Iris pigment epithelial cell (primary cell): ENCODE measurements at places on chromosomes 13 and 19.

- no peak for DNase-seq
Measured at GRCh38 chr19:4059891-4060620, 6.6 kb downstream of the ZBTB7A start.

DNA sequence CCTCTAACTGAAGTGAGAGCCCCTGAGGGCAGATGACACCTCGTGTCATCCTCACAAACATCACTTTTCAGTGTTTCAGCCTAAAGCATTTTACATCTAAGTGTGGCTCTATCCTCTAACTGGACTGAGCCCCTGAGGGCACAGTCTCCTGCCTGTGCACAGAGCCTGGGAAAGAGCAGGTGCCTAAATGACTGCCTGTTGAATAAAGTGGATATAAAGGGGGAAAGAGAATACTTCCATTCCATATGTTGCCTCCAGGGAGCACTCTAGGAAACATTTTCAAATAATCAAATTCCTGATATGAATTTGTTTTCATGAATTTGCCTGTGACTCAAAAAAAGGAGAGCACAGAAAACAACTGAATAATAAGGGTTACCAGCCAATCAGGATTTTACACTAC, 32.2 kb downstream of the CNMD start:
- peak; percentile 8 for DNase-seq

DNA sequence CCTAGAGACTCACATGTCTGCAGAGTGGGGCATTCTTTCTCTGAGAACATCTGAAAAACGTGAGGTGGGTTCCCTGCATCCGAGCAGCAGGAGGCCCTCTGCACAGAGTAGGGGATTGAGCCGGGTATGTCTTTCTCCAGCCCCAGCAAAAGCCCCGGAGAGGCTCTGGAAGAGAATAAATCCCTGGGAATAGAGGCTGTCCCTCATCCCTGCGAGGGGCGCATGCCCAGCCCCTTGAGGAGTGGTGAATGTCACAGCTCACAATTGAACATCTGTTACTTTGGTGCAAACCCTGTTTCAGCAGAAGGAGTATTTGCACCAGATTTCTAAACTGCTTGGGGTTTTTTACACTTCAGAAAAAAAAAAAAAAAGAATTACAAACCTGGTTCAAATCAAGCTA, 164.6 kb downstream of the FGF14 start:
- no peak for DNase-seq

GRCh38 chr13:76231522-76232167, 595.5 kb downstream of the LMO7 start:
- DNase-seq, result no peak

DNA sequence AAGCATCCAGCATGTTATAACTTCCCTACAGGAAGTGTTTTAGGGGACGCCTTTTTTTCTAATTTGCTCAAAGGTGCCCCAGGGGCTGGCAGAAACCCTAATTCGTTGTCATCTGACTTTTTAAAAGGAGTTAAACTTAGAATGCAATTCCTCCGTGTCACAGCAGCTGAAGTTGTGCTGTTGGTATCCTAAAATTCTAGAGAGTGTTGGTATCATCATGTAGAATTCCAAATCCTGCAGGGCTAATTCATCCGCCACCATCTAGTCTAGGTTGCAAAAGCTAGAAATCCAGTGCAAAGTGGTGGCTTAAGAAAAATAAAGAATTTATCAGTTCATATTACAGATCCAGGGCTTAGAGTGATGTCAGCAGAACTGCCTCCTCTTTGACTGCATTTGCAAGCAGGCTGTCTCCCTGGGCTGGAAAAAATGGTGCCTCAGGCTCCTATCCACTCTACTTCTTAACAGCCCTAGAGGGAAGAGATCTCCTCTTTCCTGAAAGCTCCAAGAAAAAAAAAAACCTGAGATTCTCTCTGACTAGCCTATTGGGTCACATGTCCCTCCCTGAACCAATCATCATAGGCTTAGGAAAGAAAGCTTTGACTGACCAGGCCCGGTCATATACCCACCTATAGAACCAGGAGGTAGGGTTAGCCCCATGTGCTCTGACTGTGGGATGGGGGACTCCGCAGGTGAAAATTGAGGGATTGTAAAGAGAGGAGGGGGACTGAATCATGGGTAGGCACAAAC, 73.0 kb downstream of the MAP4K1 start:
- DNase-seq, result peak; percentile 32

DNA sequence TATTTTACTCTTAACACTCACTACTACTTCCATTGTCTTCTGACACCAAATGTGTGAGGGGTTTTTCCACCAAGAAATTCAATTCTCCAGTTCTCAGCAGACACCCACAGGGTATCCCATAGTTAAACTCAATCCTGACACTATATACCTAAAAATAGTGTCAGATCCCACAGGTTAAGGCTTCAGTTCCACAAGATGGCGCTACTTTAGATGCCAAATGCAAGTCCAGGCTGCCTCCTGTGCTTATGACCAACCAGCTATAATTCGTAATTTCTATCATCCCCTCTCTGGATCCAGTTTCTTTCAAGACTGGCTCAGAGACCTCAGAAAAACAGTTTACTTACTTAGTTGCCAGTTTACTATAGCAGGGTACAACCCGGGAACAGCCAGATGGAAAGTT, 1146.2 kb upstream of the SPRY2 start:
- peak; percentile 44 for DNase-seq

DNA sequence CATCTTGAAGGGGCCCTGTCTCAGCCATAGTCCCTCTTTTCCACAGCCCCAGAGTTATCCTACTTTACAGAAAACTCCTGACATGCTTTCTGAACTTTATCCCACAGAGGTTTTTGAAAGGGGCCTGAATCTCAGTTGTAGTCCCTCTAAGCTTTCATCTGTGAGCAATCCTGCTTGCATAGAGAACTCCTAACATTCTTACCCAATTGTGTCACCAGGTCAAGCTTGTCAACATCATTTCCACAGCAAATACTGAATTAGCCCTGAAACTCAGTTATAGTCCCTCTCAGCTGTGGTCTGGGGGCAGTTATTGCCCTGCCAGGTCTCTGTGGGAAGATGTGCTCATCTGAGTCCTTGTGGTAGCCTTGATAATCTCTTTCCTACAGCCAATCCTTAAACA, 2190.3 kb upstream of the PCDH20 start:
- DNase-seq, result peak; percentile 14

- DNase-seq, result peak; percentile 63
Measured at GRCh38 chr13:42615691-42616090, 41.7 kb downstream of the TNFSF11 start.

DNA sequence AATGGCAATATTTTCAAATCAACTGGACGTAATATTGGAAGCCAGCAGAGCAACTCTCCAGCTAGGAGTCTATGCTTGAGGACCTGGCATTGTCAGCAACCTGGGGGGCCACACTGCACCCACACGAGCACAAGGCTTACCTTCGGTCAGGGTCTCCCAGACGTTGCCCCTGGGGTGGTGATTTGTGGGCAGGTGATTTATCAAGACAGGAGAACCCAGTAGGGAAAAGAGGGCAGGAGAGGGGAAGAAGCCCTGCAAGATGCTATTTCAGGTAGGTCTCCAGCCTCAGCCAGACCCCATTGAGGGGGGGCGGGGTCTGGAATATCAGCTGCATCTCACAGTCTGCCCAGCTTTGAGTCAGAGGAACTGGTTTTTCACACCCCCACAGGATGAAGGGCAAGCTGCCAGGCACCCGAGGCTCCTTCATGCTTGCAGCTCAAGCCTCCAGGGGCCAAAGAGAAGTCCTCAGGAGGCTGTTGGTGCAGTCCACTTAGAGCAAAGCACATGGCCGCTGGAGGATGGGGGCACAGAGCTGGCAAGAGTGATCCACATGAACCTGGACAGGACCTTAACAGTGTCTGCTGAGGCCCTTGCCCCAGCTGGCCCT, 80.9 kb upstream of the UQCRFS1 start:
- no peak for DNase-seq

- no peak for DNase-seq
Measured at GRCh38 chr13:79384022-79384610, 21.9 kb downstream of the RBM26 start.

DNA sequence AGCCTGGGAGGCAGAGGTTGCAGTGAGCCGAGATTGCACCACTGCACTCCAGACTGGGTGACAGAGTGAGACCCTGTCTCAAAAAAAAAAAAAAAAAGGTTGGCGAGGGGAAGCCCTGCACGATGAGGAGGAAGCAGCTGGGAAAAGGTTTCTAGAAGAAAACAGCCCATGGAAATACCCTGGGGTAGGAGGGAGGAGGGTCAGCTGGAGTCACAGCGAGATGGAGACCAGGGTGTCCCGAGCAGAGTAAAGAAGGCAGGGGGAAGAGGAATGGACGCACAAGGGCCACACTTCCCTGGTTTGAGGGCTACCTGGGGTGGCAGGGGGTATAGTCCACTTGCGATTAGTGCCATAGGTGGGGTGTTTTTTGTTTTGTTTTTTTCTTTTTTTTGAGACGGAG, 6.4 kb downstream of the KANK3 start:
- DNase-seq, result no peak

GRCh38 chr13:51623473-51623872, 39.2 kb downstream of the WDFY2 start:
- peak; percentile 42 for DNase-seq

GRCh38 chr13:84744203-84744602, 861.9 kb upstream of the SLITRK1 start:
- DNase-seq, result no peak

- DNase-seq, result peak; percentile 97
Measured at GRCh38 chr19:17135001-17135853, 59.6 kb downstream of the MYO9B start.

GRCh38 chr13:90884066-90884465, 463.4 kb upstream of the MIR17HG start:
- DNase-seq, result no peak

DNA sequence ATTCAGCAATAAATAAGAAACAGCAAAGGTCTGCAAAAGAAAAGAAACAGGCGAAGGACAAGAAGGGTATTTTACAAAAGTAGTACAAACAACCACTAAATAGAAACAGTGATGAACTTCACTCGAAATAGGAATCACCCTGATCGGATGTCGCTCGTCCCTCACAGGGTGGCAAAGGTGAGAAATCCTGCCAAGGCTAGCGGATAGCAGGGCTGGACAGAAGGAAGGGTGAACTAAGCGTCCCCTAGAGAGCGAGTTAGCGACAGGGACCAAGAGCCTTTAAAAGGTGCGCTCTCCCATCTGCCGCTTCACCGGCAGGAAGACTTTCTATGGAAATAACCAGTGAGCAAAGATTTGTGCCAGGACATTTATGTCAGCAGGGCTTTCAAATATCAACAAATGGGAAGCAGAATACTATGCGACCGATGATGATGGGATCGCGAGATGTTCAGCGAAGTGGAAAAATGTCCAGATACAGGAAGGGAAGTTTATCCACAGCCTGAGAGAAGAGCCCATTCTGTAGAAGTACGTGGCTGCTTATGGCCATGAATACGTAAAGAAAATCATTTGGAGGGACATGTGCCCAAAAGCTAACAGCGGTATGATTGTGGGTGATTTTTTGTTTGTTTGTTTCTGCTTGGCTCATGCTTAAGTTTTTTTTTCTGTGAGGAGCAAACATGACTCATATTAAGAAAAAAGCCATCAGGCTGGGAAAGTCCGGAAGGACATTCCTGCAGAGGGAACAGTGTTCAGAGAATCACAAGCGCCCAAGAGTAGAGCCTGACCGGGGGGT, 18.9 kb downstream of the ELAVL1 start:
- DNase-seq, result peak; percentile 79

GRCh38 chr13:101915331-101915730, 462.9 kb downstream of the ITGBL1 start:
- no peak for DNase-seq

GRCh38 chr13:29959086-29959485, 108.7 kb upstream of the UBL3 start:
- no peak for DNase-seq

DNA sequence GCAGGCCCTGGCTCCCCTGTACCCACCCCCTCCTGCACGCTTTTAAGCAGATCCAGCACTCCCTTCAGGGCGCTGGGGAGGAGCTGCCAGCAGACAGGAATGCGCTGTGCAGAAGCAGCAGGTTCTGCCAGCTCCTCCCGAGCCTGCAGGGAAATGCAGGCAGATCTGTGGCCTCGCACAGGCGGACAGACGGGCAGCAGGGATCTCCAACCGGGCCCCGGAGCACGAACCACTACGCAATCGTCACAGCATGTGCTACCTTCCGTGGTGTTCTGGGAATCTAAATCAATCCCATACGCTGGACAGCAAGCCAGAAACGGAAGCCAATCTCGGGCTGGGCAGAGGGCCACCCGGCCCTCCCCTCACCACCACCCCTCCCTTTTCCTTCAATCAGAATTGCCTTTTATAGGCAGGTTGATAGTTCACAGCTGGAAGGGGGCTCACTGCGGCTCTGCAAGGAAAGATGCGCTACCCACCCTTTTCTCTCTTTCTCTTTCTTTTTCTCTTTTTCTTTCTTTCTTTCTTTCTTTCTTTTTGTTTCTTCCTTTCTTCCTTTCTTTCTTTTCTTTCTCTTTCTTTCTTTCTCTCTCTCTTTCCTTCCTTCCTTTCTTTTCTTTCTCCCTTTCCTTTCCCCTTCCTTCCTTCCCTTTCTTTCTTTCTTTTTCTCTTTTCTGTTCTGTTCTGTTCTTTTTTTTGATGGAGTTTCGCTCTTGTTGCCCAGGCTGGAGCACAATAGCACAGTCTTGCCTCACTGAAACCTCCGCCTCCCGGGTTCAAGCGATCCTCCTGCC, 99.9 kb downstream of the GNG7 start:
- peak; percentile 89 for DNase-seq

GRCh38 chr19:4952945-4953344, 16.0 kb upstream of the KDM4B start:
- DNase-seq, result no peak

- DNase-seq, result no peak
Measured at GRCh38 chr19:17196610-17197009, 18.5 kb upstream of the USE1 start.

DNA sequence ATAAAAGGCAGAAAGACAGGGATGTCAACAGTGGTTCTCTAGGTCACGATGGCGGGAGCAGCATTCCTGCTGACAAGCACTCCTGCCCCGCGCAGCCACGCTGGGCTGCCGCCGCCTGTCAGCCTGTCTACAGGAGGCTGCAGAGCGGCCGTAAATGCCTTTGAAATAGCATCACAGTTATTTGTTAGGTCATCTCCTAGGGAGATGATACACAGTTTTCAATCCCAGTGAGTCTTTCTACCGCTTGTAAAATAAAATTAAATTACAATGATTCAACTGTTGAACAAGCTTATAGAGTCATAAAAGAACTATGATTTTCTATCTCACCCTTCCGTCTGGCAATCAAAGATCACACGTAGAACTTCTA, 7.3 kb upstream of the SLC7A9 start:
- DNase-seq, result peak; percentile 57

GRCh38 chr13:49997955-49998354, 1.1 kb downstream of the TRIM13 start:
- no peak for DNase-seq

- DNase-seq, result no peak
Measured at GRCh38 chr13:99693351-99693750, 192.1 kb downstream of the TM9SF2 start.

- DNase-seq, result no peak
Measured at GRCh38 chr13:44816701-44817100, 172.6 kb downstream of the NUFIP1 start.

DNA sequence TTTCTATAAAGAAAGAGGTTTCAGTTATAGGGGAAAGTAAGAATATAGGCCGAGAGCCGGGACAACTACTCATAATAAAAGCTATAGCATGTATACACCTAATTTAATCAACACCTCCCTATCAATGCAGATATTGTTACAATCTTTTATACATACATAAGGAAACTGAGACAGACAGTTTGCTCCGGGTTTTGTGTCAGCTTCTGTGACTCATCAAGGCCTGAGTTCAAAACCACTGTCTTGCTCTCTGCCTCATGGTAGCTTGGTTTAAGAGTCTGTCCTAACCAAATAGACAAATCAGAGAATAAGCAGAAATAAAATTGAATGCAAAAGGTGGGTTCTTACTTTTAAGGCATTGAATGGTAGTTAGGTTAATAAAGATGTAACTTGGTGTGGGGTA, 222.9 kb downstream of the GGACT start:
- DNase-seq, result peak; percentile 37
